ENCODE measurements at places on chromosomes 4 and X. TPM values are rescaled to one million over a fixed set of nuclear protein-coding genes. Genes with fewer than 3 reads are reported as not detected.

MAP3K15 gene
- polyA plus RNA-seq: 0.29 TPM

DNA sequence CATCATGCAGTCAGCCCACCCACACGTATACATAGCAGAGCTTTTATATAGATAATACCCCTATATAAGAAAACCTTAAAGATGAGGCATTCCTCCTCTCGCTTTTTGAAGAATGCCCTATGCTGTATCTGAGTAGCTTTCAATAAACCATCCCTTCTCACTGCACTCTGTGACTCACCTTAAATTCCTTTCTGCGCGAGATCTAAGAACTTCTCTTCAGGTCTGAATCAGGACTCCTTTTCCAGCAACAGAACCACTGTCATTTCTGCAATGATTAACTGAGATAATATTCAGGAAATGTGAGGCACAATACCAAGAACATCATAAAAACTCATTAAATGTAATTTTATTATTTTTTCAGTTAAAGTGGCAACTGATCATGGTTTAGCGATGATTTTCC is 76.4 kb upstream of the DCLK2 start:
- no peak for DNase-seq

GRCh38 chr4:113847710-113848109 is 86.2 kb upstream of the CAMK2D start:
- no peak for DNase-seq

GRCh38 chr4:78331965-78332364 is 219.6 kb upstream of the ANXA3 start:
- no peak for DNase-seq

DNA sequence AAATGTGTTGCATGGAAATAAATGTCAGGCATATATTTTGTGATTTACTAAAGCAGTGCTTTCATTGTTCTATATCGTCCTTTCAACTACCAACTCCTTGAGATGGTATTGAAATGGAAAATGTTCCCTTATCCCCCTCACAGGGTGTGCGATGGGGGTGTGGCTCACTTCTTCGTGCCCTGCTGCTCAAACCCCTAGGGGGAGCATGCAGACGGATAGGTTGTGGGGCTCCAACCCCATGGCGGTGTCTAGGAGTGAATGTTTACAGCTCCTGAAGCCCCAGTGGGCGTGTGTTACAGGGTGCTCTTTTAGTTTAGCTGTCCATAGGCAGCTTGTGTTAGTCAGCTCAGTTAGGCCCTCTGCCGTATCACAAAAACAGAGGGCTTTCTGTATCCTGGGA is 287.7 kb upstream of the EMCN start:
- DNase-seq: no peak

- DNase-seq: no peak
These were observed 241.6 kb downstream of the MGST2 start for GRCh38 chr4:139907001-139907809.

GRCh38 chr4:6199422-6199921 is 877 bp downstream of the JAKMIP1 start:
- no peak for DNase-seq

- DNase-seq: no peak
These were observed 246.7 kb downstream of the PALLD start for GRCh38 chr4:168743601-168744000.

DNA sequence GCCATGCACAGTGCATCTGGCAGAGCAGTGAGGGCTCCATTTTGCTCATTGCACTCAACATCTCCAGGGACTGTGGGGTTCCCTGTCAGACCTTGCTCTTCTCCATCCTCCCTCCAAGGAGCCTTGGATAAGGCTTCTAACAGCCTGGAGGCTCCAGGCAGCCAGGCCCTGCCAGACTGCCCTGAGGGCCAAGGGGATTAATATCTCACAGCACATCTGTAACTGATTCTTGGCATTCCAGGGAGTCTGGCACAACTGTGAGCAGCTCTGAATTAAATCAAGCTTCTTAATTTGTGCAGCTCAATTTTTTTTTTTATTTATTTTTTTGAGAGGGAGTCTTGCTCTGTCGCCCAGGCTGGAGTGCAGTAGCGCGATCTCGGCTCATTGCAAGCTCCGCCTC is 224.5 kb upstream of the PGRMC2 start:
- no peak for DNase-seq

DNA sequence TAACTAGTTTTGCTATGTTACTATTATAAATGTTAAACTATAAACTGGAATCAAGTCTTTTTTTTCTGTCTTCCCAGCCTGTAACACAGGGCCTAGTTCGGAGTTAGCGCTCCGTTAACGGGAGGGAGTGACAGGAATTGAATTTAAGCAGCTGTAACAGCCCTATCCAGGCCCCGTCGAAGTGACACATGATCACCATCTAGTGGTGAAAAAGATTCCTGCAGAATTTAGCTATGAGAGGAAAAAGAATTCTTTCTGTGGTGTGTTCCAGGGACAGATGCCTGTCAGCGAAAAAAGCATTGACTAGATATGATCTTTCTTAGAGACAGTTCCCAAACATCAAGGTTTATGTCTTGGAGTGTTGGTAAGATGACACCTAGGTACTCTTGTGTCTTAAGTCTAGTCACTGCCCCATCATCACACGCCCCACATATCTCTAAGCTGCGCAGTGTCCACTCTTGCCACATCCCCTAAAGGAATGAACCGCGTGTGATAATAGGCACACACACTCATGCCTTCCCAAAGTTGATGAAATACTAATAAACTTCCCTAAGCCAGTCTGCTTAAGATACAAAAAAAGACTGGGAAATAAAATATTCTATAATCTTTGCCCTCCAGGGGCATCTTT is 2.1 kb downstream of the GAB3 start:
- DNase-seq: peak; percentile 72
